ENCODE measurements at places on chromosomes 7 and 10.

DNA sequence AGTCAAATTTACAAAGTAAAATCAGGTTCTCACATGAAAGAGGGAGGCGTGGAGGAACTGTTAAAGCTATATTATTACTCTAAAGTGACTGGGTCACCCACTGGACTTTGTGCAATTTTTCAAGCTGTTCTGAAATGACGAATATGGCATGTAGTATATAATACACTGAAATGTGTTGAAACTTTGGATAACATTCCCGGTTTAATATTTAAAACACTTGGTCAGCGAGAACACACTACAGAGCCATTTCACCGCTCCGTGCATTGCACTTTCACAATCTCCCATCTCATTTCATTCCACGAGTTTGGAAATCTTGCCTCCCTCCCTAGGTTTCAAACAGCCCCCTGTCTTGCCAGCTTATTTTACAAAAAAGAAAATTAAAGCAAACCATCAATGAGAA is 337.9 kb downstream of the WDR11 start:
- no peak for DNase-seq

DNA sequence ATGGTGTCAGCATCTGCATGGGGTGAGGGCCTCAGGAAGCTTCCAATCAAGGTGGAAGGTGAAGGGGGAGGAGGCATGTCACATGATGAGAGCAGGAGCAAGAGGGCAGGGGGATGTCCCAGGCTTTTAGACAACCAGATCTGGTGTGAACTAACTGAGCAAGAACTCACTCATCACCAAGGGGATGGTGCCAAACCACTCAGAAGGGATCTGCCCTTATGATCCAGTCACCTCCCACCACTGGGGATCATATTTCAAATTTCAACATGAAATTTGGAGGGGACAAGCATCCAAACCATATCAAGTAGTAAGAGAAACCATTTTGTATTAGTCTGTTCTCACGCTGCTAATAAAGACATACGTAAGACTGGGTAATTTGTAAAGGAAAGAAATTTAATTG is 33.6 kb downstream of the THNSL1 start:
- DNase-seq = no peak

- DNase-seq = no peak
Observed at GRCh38 chr10:121597504-121598262, 561 bp downstream of the FGFR2 start.

GRCh38 chr7:151724250-151724915 is 152.5 kb downstream of the PRKAG2 start:
- no peak for DNase-seq

GRCh38 chr10:109924967-109925620 is 1.8 kb upstream of the XPNPEP1 start:
- DNase-seq = no peak

GRCh38 chr7:47576031-47576865 is 5.7 kb downstream of the TNS3 start:
- DNase-seq = no peak

DNA sequence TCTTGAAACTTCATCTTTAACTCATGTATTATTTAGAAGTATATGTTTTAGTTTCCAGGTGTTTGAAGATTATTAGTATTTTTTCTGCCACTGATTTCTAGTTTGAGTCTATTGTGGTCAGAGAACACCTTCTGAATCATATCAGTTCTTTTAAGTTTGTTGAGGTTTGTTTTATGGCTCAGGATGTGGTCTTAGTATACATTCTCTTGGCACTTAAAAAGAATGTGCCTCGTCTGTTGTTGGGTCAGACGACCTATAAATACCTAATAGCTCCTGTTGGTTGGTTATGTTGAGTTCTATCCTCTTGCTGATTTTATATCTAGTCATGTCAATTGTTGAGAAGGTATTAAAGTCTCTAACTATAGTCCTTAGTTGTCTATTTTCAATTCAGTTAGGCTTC is 15.9 kb downstream of the TDRD1 start:
- no peak for DNase-seq
